Activated T-helper 1 cell treated with anti-CD3 and anti-CD28 coated beads, Interleukin-12 subunit alpha, Interleukin-12 subunit beta, Interleukin-2, Interleukin-4 antibody, amounts not matched to agents 30 ng/mL and 10 ng/mL and 1 ng/mL, durations not matched to agents 14 hours and 24 hours and 36 hours (primary cell): ENCODE measurements at places on chromosomes 2 and 18.

GRCh38 chr18:2425426-2426317, 145.6 kb downstream of the METTL4 start:
- H3K4me3 ChIP-seq: no peak overlapping the region
- H3K4me1 ChIP-seq: no peaks in the 10 kb centered on the region
- H3K36me3 ChIP-seq: no peaks in the 10 kb centered on the region
- H3K27ac ChIP-seq: no peak overlapping the region
- H3K27me3 ChIP-seq: peaks cover 2% of the 10 kb centered on the region

- DNase-seq: no peak
- H3K4me1 ChIP-seq: no peaks in the 10 kb centered on the region
- H3K27me3 ChIP-seq: no peaks in the 10 kb centered on the region
These were observed 726.4 kb upstream of the SOX11 start for GRCh38 chr2:4965556-4966320.

DNA sequence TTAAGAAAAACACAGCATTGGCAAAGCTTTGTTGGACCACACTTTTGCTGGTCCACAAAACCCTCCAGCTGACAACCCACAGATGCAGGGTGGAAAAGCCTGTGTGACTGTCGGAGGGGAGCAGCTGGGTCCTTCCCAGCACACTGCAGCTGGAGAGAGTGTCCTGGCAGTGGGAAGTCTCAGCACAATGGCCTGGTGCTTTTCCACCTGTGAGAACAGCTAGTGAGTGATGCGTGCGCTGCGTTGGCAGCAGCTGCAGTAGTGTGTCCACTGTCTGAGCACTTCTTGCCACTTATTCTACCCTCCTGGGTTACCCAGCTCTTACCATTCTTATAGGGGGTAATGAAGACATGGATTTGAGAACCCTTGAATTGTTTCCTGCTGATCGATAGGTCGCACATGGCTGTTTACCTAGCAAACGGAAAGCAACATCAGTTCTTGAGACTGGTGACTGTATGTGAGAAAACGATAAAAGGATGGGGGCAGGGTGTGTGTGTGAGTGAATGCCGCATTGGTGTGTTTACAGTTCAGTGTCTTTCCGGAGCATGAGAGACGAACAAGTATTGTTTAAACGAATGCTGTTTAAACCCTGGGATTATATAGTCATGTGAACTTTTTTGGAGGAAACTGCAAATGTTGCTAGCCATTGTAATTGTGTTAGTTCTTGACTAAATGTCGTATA, 69.7 kb downstream of the LYPD6 start:
- H3K4me3 ChIP-seq: no peak overlapping the region
- DNase-seq: no peak
- no peaks in the 10 kb centered on the region for H3K4me1 ChIP-seq
- H3K36me3 ChIP-seq: no peaks in the 10 kb centered on the region
- H3K27me3 ChIP-seq: peaks cover 1% of the 10 kb centered on the region

- peaks cover 5% of the 10 kb centered on the region for H3K4me1 ChIP-seq
- no peak overlapping the region for H3K4me3 ChIP-seq
- H3K27me3 ChIP-seq: peaks cover 15% of the 10 kb centered on the region
- no peak overlapping the region for H3K27ac ChIP-seq
- DNase-seq: no peak
- H3K36me3 ChIP-seq: no peaks in the 10 kb centered on the region
These were observed 104.9 kb downstream of the TRIB2 start for GRCh38 chr2:12821656-12822055.

GRCh38 chr2:99821984-99822383, 320.4 kb downstream of the AFF3 start:
- H3K36me3 ChIP-seq: no peaks in the 10 kb centered on the region
- H3K27me3 ChIP-seq: no peaks in the 10 kb centered on the region
- no peak overlapping the region for H3K27ac ChIP-seq
- no peak for DNase-seq

DNA sequence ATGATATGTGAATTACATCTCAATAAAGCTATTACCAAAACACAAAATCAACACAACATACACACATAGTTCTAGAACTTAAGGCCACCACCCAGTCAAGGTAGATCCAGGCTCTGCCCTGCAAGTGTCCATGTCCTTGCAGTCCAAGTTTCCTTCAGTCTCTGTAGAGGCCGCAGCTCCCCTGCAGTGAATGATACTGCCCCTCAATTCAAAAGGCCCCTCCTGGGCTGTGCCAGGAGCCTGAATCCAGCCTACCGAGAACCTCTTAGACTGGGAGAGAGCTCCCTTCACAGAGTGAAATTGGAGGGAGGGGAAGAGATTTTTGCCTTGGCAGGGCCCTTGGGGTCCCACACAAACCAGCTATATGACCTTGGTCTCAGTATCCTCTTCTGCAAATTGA, 42.5 kb upstream of the ATP6V1B1 start:
- DNase-seq: no peak
- H3K4me1 ChIP-seq: peaks cover 19% of the 10 kb centered on the region
- H3K27me3 ChIP-seq: peaks cover 86% of the 10 kb centered on the region
- peaks cover 2% of the 10 kb centered on the region for H3K36me3 ChIP-seq
- H3K4me3 ChIP-seq: no peak overlapping the region
